Fibroblast of mammary gland (primary cell): ENCODE measurements at places on chromosomes 1 and 21.
A peak's percentile ranks its signal among the peaks of the same experiment; 100 is the strongest.

DNA sequence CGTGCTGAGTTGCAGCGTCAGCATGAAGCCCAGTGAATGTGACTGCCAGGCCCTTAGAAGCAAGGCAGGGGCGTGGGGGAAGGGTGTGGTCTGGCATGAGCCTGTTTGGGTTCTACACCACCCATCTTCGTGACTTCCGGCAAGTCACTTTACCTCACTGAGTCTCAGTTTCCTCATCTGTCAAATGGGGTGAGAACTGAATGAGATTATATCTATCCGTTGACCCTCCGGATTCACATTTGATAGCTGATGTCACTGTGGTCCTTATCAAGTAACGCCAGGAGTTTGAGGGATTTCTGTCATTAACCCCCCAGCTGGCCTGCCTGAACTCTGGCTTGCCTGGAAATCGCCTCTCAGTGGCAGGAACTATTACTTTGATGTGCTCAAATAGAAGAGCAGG lies 15.6 kb downstream of the MRPL37 start:
- DNase-seq: no peak

GRCh38 chr1:43522431-43522775 lies 8.3 kb upstream of the PTPRF start:
- no peak for DNase-seq

DNA sequence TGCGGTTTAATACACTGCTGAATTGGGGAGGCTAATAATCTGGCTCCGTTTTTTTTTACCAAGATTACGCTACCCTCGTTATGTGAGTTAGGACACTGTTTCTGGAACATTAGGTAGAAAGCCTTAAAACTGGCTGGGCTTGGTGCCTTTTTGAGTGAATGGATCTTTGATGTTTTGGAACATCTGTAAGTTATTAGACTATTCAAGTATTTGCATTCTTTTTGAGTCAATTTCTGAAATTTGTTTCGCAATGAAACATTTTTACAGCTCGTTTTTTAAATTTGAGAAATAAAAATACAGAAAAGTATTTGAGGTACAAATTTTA lies 106.9 kb downstream of the LTN1 start:
- peak; percentile 88 for DNase-seq

- DNase-seq: no peak
These were observed 34.4 kb upstream of the ID3 start for GRCh38 chr1:23593556-23594148.

- DNase-seq: no peak
These were observed 7.4 kb downstream of the DOP1B start for GRCh38 chr21:36163750-36164741.

DNA sequence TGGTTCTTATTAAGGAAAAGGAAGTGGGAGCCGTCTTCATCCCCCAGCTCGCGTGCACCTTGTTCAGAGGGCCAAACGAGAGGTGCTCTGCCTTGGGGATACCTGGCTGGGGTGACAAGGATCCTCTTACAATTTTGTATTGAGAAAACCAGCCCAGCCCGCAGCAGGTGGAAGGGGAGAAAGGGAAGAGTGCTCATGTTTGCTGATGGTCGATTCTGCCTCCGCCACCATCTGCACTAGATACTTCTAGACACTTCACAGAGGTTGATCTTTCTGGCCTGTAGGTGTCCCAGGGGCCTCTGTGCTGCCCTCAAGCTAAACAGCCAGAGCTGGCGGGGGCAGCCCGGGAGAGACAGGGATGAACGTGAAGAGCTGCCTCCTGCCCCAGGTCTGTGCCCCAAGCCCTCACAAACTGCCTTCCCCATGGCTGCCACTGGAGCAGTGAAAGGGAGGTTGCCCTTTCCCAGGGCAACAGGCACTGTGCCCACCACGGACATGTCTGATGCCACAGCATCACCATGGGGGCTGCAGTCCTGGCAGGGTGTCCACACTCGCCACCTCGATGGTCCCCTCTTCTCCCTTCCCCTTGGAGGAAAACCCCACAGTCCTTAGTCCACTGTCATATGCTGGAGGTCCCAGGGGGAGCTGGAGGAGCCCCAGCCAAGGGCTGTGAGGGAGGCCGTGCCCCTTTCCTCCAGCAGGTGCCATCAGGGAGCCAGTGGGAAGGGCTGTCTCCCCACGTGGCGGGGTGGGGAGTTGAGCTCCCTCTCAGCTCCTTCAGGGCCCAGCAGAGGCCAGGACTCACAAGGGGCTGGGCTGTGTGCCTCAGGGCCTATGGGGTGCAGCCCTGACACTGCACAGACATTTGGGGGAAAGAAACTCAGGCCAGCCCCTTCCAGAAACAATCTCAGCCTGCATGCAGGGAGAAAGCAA lies 8.1 kb downstream of the ADPRS start:
- peak; percentile 13 for DNase-seq

DNA sequence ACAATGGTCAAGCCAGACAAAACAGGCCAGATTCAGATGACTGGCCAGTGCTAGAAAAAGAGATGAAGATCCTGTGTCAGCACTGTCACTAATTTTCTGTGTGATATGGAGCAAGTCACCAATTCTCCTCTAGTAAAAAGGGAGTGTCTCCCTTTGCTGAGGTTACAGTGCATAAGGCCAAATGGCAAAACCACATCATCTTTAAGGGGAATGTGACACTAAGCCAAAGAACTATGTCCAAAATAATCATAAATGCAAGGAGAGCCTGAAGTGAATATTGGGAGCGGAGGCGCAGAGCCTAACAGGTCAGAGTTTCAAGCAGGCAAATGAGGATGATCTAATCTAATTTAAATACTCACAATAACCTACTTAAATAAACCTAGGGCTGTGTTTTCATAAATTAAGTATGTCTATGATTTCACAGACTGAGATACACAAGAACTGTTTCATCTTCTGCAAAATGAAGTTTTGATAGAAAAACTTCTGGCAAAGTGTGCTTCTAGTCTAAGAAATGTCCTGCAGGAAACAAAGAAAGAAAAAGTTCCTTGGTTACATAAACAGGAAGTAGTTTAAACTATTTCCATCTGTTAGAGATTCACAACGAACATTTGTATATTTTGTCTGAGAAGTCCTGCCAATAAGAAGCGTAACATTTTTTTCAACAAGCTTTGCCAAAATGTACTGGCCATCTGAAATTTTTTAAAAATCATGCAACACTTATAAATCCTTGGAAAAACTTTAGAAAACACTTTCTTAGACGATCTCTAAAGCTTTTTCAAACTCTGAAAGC lies 290.2 kb downstream of the LRRC40 start:
- peak; percentile 61 for DNase-seq

DNA sequence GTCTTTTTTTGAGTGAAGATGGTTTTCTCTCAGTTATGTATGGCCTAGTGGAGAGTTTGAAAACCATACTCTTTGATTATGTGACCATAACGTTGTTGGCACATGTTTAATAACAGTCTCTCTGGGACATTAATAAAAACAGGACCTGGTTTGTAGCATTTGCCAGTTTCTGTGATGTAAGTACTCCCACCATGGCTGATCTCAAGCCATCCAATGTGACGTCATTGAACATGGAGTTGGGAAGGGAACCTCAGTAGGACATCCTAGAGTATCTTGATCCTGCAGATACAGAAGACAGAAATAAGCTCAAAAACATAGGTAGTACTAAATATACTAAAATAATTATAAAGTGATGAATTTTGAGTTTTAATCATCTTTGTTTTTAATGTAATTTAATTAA lies 107.0 kb downstream of the ACTL8 start:
- DNase-seq: peak; percentile 33

GRCh38 chr1:32321712-32322291 lies 14.2 kb downstream of the MARCKSL1 start:
- DNase-seq: no peak

DNA sequence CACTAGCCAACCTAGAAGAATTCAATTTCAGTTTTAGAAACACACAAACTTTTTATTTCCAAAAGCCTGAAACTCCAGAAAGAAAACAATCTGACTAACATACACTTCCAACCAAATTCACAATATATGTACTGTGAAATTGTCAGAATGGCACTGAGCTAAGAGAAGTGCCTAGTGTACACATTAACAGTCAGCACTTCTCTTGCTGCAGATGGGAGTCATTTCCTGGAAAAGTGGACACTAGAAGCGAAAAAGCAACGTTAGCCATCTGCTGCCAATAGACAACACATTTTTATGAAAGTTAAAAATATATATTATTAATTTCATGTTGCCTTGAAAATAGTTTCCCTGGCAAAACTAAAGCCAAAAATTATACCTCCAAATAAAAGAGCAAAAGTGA lies 66.1 kb downstream of the EPS15 start:
- DNase-seq: no peak

DNA sequence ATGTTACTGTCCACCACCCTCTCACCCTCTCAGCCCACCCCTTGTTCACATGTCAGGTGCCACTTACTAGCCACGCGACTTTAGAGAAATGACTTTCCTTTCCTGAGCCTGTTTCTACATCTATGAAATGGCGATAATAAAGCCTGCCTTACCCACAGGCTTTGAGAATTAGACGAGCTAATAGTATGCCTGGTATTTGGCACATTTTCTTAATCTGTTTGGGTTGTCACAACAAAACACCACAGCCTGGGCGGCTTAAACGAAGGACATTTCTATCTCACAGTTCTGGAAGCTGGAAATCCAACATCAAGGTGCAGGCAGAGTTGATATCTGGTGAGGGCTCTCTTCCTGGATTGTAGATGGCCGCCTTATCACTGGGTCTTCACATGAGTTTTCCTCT lies 273.9 kb upstream of the FMN2 start:
- no peak for DNase-seq

DNA sequence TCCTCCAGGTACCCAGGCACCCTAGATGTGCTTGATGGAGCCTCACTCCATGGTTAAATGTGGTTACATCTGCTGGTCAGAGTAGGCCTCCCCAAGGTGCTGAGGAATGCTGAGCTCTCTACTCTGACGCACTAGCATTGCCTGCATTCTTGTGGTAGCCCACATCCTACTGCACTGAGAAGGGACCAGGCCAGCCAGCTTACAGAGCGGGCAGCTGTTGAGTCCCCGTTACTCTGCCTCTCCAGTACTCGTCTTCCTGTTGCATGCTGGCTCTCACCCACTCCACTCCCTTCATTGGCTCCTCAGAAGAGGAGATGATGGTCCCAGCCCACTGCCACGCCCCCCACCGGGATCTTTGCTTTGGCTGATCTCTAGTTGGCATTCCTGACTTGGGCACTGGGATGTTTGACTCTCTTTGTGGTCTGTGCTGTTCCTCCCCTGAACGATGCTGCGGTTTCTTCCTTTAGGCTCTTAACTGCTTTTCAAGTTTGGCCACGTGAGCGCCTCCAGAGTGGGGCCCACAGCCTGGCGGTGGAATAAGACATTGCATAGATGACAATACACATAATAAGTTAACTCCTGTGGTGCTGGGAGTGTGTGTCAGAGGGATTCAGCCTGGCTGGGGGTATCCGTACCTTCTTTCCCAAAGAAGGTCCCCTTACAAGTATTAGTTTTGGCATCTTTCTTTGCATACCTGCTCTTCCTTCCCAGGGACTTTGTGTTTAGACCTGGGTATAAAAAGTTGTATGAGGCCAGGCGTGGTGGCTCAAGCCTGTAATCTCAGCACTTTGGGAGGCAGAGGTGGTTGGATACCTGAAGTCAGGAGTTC lies 18.6 kb downstream of the AZIN2 start:
- DNase-seq: peak; percentile 100
